ENCODE measurements at places on chromosomes 6 and 20.

DNA sequence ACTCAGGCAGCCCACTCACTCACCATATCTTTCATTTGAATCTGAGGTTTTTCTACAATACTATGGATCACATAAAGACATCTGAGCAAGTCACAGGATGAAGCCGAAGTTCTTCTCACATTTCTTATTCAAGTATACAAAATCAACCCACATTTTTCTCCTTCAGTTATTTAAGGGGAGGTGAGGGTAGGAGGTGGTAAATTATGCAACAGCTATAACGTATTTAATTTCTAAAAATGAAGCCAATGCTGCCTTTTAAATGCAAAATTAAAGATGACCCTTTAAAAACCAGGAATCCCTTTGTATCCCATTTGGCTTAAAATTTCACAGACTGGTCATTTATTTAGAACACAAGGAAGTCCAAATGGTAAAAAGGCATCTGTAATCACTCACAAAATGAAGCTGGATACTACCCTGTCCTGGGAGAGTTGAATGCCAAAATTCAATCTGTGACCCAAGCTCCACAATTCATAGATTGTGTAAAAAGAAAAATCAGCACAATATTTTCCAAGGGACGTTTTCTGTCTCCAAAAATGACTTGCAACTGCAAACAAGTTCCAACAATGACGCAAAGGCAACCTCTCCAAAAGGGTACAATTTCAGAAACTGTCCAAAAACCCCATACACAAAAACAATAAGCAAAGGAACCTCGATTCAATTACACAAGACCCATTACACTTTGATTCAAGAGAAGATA, 48.8 kb downstream of the EPB41L2 start:
- no peak for DNase-seq

DNA sequence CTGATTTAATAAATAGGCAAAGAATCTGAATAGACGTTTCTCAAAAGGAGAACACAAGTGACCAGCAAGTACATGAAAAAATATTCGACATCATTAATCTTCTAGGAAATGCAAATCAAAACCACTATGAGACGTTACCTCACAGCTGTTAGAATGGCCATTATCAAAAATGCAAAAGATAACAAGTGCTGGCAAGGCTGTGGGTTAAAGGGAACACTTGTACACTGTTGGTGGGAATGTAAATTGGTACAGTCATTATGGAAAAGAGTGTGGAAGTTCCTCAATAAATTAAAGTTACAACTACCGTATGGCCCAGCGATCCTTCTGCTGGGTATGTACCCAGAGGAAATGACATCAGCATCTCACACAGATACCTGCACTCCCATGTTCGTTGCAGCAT, 253.9 kb upstream of the BMP2 start:
- DNase-seq, result no peak

DNA sequence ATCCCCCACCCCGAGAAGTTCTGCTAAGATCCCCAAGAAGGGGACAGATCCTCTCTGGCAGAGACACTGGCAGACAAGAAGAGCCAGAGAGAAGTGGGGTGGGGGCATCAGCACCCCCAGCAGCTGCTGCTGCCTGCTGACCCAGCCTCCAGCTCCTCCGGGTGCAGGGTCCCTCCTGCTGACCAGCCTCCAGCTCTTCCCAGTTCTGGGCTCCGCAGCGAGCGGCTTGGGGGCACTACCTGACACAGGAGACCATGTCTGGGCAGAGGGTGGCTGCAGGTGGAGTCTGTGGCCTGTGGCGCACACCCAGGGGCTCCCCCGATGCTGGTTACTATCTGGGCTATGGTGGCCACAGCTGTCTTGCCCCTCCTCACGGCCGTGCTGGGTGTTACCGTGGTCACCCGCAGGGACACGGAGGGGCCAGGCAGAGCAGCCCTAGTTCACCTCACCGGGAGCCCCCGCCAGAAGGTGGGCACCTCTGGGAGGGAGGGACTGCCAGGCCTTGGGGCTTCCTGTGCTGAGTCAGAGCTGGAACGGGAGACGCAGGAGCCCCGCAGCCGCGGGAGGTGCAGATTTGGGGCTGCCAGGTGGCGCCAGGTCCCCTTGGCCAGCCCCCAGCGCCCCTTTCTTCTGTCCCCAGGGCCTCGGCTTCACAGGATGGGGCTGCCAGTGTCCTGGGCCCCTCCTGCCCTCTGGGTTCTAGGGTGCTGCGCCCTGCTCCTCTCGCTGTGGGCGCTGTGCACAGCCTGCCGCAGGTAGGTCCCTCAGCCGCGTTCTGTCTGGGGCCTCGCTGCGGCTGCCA, 630 bp downstream of the LIME1 start:
- DNase-seq, result no peak

DNA sequence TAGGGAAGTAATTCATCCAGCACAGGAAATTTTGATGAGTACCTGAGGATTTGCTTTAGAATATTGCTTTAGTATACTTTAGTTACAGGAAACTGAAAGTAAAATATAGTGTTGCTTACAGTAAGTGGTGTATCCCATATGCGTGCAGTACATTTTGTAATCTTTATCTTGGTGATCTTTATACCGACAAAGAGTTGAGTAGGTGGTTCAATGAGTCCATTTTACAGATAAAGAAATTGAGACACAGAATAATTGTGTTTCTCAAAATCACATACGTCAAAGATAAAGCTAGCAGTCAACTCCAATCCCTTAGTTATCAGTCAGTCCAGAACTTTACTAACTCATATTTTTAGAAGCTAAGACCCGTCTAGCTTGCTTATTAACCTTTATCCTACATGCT, 65.8 kb upstream of the E2F3 start:
- DNase-seq, result no peak

DNA sequence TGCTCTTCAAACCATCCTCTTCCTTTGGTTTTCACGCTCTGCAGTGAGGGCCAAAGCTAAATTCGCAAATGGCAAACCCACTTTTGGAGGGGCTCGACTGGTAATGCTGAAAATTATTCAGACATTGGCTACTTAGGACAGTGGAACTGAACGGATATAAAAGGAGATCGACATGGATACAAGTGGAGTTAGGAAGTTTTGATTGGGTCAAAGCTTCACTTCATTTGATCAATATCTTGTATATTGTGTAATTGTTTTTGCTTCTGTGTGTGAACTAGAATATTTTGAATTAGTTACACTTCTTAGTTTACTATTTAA, 1.2 kb downstream of the FAM8A1 start:
- no peak for DNase-seq

- DNase-seq, result no peak
Measured at GRCh38 chr20:4171538-4172116, 156.3 kb upstream of the RNF24 start.

- no peak for DNase-seq
Measured at GRCh38 chr6:110852773-110853172, 21.8 kb upstream of the AMD1 start.

DNA sequence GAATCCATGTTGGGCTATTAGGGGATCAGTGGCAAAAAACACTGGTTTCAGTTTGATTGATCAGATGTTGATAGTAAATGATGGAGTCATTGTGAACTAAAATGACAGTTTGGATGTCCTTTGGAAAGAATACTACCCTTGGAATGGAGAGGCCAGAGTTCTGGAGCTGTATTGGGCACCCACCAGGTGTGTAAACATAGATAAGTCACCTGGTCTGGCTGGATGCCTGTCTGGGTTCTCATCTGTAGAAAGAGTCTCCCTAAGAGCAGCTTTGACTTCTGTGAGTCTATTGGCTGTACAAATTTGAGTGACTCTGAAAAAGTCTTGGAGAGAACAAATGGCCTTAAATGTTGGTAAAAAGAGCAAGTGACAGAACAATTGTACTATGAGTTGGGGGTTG, 115.0 kb downstream of the SCP2D1 start:
- no peak for DNase-seq

GRCh38 chr20:45153752-45154151, 20.9 kb upstream of the PI3 start:
- no peak for DNase-seq

DNA sequence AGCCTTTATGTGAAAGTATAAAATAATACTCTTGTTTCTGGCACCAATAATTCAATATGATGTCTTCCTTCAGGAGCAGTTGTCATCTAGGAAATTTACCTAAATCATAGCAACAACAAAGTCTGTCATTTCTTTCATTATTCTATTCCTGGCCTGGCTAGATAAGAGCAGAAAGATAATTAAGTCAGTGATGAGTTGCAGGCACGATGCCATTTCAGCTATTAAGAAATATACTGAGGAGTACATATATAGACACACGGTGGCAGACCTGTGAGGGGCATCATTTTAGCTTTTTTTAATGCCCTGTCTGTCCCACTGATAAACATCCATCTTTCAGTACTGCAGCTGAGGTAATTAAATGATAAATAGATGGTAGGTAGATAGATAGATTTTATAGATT, 756.1 kb upstream of the EPHA7 start:
- DNase-seq, result no peak

- DNase-seq, result no peak
Measured at GRCh38 chr20:9942736-9943135, 92.1 kb upstream of the ANKEF1 start.

DNA sequence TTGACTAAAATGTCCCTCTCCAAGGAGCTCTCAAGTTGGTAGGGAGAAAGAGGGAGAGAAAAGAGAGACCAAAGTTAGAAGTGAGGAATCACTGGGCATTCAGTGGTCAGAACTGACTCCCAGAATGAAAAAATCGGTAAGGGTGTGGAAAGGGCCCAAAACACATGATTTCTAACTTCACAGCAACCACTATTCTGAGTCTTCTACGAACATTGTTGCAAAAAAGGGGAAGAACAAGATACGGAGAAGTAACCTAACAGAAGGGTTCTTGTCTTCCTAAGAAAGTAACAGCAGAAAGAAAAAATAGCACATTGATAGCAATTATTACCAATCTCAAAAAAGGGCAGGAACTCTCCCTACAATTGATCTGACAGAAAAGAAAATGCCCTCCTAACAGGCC, 65.6 kb downstream of the ATP9A start:
- DNase-seq, result no peak

DNA sequence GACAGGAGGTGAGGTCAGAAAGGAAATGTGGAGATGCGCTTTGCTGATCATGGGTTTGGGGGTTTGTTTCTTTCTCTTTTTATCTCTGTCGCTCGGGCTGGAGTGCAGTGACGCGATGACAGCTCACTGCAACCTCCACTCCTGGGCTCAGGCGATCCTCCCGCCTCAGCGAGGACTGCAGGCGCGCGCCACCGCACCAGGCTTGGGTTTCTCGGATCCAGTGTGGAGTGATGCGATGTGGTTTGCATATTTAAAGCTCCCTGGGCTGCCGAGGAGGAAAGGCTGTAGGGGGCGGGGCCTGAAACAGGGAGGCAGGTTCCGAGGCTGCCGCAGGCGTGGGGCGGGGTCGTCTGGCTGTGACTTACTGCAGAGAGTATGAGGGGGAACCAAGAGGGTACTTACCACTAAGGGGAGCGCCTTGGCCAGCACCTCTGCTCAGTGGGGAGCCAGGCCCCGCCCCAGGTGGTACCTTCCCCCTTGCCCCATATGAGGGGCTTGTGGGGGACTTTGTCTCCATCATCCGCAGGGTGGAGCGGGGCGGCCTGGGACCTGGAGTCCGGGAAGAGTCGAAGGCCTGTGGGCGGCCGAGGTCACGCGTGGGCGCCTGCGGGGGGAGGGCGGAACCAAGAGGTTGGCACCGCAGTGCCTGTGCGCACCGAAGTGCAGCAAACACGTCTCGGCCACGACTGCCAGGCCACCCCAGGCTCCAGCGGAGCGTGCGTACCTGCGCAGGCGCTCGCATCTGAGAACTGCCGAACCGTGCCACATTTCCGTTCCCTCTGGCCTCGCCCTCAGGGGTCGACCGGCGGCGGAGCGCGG, 12.7 kb upstream of the BAK1 start:
- peak; percentile 43 for DNase-seq

- DNase-seq, result no peak
Measured at GRCh38 chr6:7156643-7157278, 49.0 kb downstream of the RREB1 start.

DNA sequence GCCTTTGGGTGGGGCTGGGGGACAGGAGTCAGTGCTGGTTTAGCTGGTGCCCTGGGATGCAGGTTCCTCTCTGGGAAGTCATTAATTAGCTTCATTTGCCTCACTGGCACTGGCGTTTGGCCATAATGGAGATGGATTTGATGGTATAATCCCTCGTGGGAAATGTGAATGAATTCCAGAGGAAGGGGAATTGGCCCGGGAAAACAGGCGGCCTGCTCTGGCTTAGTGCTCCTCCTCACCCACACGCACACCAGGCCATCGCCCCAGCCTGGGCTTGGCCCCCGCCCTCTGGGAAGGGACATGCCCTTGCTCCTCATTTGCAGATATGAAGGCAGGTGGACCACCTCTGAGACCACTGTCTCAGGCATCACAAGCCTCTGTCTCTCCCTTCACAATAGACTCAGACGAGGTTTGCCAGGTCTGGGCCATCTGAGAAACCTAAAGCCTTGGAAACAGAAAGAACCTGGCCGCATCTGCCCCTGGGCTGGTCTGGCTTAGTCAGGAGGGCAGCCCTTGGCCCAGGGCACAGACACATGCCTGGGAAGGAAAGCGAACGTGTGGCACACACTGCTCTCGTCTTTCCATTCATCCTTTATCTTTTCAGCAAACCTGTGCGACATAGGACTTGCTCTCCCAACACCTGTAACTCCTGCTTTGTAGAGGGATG, 199.2 kb upstream of the CDH4 start:
- DNase-seq, result no peak

- no peak for DNase-seq
Measured at GRCh38 chr6:122372647-122373046, 26.8 kb upstream of the HSF2 start.

- DNase-seq, result no peak
Measured at GRCh38 chr6:69647726-69648125, 149.1 kb downstream of the LMBRD1 start.

GRCh38 chr6:166848979-166849748, 107.2 kb downstream of the RNASET2 start:
- DNase-seq, result no peak

DNA sequence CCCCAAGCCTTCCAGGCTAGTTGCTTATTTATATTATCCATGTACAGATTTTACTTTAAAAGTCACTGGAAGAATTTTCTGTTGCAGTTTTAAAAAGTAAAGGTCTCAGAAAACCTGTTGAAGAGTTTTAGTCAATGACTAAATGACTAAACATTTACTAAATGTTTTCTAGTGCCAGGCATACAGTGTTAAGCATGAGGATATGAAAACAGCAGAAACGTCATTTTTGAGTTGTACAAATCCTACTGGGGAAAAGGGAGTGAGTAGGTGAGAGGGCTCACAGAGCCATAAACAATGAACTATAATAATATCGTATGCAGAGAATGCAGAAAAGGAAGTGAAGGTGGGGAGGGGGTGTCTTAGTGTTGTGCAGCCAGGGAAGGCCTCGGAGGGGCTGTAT, 66.3 kb downstream of the MAN1A1 start:
- no peak for DNase-seq

GRCh38 chr6:15148356-15148946, 97.4 kb upstream of the JARID2 start:
- no peak for DNase-seq

- DNase-seq, result no peak
Measured at GRCh38 chr20:10921491-10922010, 247.8 kb upstream of the JAG1 start.

GRCh38 chr6:93644611-93645010, 225.3 kb upstream of the EPHA7 start:
- no peak for DNase-seq

DNA sequence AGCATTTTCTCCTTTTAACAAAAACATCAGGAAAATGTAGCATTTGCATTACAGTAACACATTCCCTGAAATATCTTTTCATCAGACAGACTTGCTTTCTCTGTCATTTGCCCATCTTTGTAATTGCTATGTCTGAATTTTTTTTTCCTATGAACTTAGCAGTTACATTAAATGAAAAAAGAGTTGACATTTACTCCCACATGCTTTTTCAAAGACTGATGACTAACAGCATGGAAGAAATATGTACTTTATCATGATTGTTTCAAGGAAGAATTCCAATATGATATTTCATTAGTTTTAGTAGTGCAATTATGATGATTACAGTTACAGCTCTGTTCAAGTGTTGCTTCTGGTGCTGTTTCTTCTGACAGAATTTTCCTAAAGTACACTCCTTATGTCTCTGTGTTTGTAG, 864.5 kb upstream of the MAN1A1 start:
- no peak for DNase-seq

Measured in neural crest cell (in vitro differentiated cells).